Activated T-helper 17 cell treated with anti-CD3 and anti-CD28 coated beads, Interleukin-2, amount 50 U/mL, for 72 hours (primary cell): ENCODE measurements at places on chromosomes 11 and 22. TPM values are rescaled to one million over a fixed set of nuclear protein-coding genes. Genes with fewer than 3 reads are reported as not detected.
A peak's percentile ranks its signal among the peaks of the same experiment; 100 is the strongest.

DNA sequence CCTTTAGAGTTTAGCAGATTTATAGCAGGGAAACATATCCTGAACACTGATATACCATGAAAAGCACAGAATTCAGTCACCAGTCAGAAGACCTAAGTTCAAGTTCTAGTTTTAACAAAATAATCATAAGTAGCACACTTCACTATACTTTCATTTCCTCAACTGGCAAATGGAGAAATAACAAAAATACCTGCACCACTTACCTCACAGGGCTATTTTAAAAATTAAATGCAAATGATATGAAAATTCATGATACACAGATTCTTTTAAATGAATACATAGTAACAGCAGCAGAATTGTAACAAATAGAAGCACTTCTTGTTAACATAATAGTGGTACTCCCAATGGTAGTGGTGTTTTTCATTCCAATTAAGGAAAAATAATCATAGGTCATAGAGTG lies 139.0 kb downstream of the FCHSD2 start:
- ATAC-seq = no peak

GRCh38 chr11:118126082-118126838 lies 26.4 kb downstream of the SCN4B start:
- no peak for ATAC-seq

- ATAC-seq = no peak
Measured at GRCh38 chr22:40323681-40324171, 22.6 kb upstream of the ADSL start.

DNA sequence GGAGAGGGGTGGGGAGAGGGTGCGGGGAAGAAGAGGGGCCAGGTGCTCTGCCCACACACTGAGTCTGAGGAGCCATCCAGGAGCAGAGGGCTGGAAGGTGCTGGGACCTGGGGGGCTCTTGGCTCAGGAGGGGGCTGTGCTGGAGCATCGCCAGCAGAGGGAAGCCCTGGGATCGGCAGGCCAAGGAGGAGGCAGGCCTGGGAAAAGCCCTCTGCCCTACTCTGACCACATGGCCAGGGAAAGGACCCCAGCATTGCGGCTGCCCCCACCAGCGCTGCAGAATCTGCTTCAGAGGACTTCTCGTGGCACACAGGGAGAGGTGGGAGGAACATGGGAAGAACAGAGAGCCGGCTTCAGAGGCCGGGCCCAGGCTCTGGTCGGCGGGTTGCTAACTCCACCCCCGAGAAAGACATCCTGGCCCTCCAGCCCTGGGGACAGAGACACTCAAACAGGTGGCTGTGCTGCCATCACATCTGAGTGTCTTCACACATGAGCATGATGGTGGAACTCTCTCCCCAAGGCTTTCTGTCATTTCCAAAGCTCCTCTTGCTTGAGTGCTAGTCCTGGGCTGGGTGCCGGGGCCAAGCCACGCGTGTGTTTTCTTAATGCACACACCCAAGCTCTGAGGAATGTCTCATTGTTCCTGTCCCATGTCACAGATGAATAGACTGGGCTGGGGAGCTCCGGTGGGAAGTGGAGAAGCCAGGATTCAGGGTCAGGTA lies 1378.0 kb downstream of the BRD1 start:
- no peak for ATAC-seq

DNA sequence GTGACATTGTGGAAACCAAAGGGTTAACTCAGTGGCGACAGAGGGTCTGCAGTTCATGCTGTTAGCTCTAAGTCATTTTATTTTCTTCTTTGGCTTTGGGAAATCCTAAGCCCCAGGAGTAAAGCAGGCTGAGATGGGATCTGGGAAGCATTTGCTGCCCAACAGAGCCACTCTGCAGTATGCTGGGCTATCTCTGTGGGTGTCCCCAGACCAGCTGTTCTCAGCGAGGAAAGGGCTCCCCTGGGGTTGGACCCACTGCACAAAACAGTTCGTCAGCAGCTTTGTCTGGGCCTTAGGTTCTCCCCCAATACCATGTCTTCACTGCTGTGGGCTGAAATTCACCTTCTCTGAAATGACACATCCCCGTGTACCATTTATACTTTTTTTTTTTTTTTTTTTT lies 34.0 kb downstream of the KREMEN1 start:
- no peak for ATAC-seq

- ATAC-seq = no peak
Measured at GRCh38 chr11:45056529-45056928, 89.9 kb upstream of the PRDM11 start.

DNA sequence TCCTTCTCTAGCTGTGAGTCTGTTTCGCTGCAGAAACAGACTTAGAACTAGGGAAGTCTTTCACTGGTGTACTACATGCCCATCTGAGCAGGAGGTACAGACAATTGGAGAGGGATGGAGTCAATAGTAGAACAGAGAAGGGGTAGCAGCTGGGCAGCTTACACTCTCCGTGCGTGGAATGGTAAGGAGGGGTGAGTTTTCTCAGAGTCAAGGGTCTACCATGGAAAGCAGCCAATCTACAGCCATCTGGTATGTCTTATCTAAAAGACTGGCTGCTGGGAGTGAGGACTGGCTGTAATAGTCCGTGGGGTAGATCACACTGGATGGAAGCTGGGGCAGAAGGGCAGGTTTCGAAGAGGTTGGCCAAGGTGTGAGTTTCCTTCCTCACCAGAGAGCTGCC lies 137.3 kb upstream of the TENM4 start:
- ATAC-seq = no peak

GRCh38 chr11:6022956-6023355 lies 7.6 kb downstream of the OR56A1 start:
- peak; percentile 43 for ATAC-seq

DNA sequence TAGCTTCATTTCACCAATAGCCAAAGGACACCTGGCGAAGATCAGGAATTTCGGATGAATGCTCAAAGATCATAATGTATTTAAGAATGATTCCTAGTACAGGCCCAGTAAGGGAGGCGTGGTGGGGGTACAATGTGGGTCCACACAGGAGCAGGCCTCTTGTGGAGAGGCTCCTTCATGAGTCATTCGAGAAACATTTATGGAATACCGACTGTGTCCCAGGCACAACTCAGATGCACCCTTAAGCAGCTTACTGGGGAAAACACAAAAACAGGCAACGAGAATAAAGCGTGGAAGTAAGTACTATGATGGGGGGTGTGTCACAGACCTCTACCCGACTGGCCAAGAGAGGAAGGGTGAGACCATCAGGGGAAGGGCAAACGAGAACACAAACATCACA lies 44.5 kb downstream of the SMCO4 start:
- no peak for ATAC-seq

GRCh38 chr11:130979386-130979972 lies 63.2 kb upstream of the SNX19 start:
- no peak for ATAC-seq

DNA sequence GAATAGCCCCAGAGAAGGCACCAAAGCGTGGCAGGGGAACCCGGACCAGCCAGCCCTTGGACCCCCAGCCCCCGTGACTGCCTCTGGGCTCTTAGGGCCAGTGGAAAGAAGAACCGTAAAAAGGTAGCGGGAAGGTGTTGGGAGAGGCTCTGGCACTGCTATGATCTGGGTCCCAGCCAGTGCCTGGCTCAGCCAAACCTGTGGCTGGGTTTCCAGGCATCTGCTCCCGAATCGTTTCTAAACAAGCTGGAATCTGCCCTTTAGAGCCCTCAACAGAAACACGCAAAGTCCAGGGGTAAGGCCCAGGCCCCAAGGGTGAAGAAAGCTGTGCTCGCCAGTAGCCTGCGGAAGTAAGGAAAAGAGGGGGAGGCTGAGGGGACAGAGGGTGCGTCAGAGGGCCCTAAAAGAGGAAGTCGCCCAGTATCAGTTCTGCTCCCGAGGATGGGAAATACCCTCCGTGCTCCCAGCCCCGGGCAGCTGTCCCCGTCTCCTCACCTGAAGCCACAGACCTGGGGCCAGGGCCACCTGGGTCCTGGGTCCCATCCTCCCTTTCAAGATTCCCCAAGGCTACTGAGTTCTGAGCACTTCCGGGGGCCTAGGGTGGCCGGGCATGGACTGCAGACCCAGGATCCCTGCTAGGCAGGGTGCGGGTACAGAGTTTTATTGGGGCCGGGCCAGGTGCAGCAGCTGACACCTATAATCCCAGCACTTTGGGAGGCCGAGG lies 24.7 kb downstream of the IL10RA start:
- no peak for ATAC-seq

DNA sequence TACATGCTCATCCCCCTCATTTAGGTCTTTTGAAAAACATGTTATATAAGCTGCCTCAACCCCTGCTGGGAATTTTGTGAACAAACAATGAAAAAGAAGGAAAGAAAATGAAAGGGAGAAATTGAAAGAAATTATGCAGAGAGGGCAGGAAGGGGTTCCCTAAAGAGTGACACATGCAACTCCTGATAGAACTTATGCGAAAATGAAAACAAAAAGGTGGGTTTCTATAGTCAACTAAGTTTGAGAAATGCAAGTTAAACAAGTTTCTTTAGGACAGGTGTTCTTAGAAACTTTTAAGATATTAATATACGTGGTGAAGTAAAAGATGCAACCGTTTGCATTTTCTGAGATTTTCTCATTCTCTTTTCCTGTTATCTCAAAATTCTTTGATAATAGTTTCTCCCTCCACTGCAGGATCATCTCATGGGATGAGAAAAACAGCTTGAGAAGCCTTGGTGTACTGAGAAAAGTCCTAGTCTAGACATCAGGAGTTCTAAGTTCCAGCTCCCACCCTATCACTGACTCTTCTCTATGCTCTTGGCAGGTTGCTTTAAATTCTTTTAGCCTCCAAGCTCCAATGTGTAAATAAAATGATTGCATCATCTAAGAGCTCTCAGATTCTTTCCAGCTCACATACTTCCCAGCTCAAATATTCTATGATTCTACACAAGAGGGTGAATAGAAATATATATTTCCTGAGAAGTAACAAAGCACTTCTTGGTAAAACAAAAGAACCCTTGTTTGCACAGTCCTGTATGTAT lies 109.2 kb downstream of the FAM76B start:
- peak; percentile 23 for ATAC-seq

GRCh38 chr11:117199053-117199915 lies at the start of gene TAGLN:
TSS of gene TAGLN (plus strand) at chr11:117199370. CDS start at chr11:117203014, 3,644 bp downstream.
- no peak for ATAC-seq

DNA sequence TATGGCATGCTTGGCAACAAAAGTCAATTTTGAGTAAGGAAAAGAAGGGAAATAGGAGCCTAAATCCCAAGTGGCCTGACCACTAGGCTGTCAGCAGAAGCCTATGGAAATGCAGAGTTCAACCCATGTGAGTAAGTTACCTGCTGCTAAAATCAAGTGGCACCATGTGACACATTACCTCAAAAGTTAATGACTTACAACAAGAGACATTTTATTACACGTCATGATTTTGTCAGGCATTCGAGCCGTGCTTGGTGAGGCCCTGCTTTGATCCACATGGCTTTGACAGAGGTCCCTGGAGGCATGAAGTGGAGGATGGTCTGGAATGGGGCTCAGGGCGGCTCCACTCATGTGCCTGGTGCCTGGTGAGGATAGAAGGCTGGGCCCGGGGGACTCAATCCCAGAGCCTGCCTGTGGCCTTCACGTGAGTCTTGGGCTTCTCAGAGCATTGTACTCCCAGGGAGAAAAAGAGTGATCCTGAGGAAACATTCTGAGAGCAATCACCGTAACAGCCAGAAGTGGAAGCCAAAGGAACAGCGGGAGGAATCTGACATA lies 339.1 kb upstream of the B3GAT1 start:
- ATAC-seq = no peak

DNA sequence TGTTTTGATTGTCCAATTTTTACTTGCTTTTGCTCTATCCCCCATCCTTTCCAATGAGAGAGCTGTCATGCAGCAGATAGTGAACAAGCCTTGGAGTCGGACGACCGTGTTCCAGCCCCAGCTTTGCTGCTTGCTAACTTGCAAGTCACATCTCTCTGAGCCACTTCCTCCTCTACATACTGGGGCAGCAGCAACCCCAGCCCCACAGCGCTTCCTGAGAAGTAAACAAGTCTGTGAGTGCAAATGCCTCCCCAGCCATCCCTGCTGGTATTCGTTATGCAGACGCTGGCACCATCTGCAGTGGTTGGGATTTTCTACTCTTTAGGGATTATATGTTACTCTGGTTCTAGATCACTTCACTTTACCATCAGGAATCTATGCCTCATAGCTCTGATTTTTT lies 35.0 kb downstream of the TPBGL start:
- peak; percentile 92 for ATAC-seq

- ATAC-seq = no peak
Measured at GRCh38 chr22:43521716-43522115, 109.9 kb downstream of the MPPED1 start.

DNA sequence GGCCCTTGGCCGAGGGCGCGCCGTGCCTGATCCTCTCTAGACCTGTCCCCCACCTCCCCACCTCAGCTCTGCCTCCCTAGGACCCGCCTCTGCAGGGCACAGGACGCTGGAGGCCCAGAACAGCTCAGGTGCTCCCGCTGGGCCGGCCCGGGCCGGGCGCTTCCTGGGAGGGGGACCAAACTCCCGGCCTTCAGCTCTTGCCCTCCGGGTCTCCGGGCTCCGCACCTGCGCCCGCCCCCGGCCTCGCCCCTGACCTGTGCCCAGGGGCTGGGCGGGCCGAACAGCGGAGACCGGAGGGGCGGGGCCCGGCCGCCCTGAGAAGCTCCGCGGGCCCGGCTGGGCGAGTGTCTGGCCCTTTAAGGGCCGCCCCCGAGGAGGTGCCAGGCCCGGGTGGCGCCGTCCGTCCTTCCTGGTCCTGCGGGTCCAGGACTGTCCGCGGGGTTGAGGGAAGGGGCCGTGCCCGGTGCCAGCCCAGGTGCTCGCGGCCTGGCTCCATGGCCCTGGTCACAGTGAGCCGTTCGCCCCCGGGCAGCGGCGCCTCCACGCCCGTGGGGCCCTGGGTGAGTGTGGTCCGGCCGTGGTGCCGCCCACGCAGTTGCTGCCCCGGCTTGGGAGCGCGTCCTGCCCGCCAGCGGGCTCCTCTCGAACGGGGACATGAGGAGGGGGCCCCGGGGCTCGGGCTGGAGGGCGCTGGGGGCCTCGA lies at the start of gene SSH3:
Gene SSH3, plus strand, starts transcription at position 399 of the 703 bp plus-strand sequence. Its CDS starts 96 bp downstream, at position 495.
- ATAC-seq = peak; percentile 90

Gene SLC15A3
- 1.0 TPM for total RNA-seq

Gene SLC5A1
- not detected for total RNA-seq

Gene GRAP2
- 50.7 TPM for total RNA-seq

Gene OR8D1
- not detected for total RNA-seq

Gene SEPTIN3
- 4.1 TPM for total RNA-seq

Gene CNGA4
- total RNA-seq = 0.24 TPM

Gene DBX1
- total RNA-seq = not detected

Gene SCT
- total RNA-seq = not detected

Gene TBX1
- total RNA-seq = not detected

Gene OR8D4
- not detected for total RNA-seq

Gene AASDHPPT
- total RNA-seq = 24.0 TPM

Gene HPX
- total RNA-seq = 1.3 TPM

Gene ARHGAP42
- not detected for total RNA-seq

Gene RANGAP1
- 81.6 TPM for total RNA-seq

Gene OR8G1
- not detected for total RNA-seq
